Stimulated activated CD8-positive, alpha-beta memory T cell treated with anti-CD3 and anti-CD28 coated beads, Interleukin-4, amount 100 ng/mL, for 48 hours (primary cell): ENCODE measurements at places on chromosomes 11 and 22.
A peak's percentile ranks its signal among the peaks of the same experiment; 100 is the strongest.

GRCh38 chr11:27281740-27282590, 81.0 kb downstream of the CCDC34 start:
- DNase-seq, result no peak

DNA sequence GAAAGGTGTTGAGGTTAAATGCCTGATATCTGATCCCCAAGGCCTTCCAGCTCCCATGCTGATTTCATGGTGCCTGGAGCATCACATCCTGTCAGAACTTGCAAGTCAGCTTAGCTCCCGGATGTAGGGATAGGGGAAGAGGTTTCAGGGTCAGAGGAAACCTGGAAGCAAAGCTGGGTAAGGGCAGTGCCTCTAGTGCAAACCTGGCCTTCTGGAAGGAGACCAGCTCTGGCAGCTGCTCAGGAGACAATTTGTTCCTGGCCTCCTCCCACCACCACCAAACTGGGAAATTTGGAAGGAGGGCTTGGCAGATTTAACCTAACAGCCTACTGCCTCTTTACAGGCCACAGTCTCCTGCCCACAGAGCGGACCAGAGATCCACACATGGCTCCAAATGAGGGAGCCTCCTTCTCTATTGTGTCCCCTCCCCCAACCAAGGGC, 9.2 kb upstream of the TSKU start:
- no peak for DNase-seq

DNA sequence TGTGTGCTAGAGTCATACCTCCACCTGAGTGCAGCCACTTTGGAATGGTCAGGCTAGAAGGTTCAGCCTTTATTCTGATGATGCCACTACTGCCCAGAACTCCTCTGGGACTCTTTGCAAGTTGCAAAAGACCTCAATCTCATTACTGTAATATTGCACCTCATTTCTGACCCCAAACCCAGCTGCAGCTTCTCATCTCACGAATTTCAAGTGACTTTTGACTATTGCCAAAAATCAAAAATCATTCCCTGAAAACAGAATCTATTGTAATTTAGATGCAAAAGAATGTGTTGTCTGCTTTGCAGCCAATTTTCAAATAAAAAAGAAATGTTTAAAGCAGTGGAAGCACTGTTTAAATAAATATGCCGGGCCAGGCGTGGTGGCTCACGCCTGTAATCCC, 25.2 kb downstream of the GVQW3 start:
- no peak for DNase-seq

GRCh38 chr11:123549926-123550917, 104.2 kb downstream of the SCN3B start:
- no peak for DNase-seq

- no peak for DNase-seq
Measured at GRCh38 chr22:40908895-40909294, 42.3 kb upstream of the RBX1 start.

DNA sequence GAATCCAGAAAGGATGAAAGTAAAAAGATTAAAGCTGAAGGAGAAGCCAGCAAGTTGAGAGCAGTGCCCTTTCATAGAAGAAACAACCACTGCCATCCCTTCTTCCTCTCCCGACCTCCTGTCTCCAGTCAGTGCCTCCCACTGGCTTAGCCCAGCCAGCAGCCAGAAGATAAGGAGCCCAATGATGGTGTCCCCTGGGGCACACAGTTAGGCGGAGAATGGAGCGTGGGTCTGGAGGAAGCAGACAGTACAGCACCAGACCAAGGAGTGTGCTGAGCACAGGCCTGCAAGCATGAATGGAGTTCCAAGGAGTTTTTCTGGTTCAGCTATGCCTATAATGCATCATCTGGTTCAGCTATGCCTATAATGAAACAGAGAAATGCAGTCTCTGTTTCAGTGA, 54.3 kb upstream of the TNRC6B start:
- no peak for DNase-seq

GRCh38 chr11:4044976-4045646, 49.5 kb upstream of the RRM1 start:
- DNase-seq, result no peak

GRCh38 chr22:45430871-45431270, 17.4 kb downstream of the RIBC2 start:
- no peak for DNase-seq

GRCh38 chr22:49184736-49185135, 642.9 kb downstream of the BRD1 start:
- DNase-seq, result no peak

- DNase-seq, result no peak
Measured at GRCh38 chr11:117188620-117189081, 10.1 kb downstream of the SIDT2 start.

GRCh38 chr22:49749227-49749626, 78.4 kb downstream of the BRD1 start:
- DNase-seq, result no peak

GRCh38 chr11:11567936-11568650, 53.7 kb downstream of the GALNT18 start:
- DNase-seq, result peak; percentile 27

DNA sequence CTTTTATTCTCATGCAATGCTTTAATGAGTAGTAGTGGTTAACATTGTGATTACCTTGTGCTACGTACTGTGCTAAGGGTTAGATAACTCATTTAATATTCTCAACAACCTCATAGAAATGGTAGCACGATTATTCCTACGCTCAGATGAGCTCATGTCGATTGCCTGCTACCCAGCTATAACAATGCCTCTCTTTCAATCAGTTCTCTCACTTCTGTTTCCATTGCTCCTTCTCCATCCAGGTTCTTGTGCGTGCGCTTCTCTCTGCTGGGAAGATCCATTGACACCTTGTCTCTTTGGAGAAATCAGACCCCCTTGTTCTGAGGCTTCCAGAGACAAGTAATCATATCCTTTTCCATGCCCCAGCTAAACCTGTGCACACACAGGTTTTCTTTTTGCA, 120.8 kb downstream of the NECTIN1 start:
- no peak for DNase-seq

DNA sequence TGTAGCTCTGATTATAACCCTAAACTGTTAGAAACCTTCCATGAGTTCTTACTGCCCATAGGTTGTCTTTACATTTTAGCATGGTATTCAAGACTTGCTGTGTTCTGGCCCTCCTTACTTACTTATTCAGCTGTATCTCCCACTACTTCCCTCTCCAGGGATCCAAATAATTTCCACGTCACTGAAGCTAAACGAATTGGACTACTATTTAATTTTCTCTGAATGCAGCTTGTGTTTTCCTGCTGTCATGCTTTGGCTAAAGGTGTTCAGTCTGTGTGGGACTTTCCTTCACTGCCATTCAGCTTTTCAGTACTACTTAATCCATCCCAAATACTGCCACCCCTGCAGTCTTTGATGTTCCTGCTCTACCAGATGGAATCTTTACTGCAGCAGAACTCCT, 88.3 kb downstream of the UVRAG start:
- DNase-seq, result no peak

DNA sequence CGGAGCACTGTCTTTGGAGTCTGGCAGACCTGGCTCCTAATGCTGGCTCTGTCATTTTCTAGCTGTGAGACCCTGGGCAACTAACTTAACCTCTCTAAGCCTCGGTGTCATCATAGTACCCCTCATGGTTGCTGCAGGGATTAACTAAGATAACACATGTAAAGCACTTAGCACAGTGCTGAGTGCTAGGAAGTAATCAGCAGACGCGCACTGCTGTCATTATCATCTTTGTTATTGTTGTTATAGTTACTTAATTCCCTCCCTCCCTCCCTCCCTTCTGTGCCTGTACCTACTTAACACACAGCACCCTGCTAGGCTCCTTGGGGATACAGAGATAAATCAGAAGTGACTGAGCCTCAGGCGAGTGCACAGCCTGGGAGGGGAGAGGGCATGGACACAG, 104.7 kb upstream of the PITPNB start:
- DNase-seq, result no peak
